Hippocampal formation (tissue), 2 donors: ENCODE measurements at places on chromosomes 6 and 20.

GRCh38 chr6:25266456-25267100 is 12.6 kb upstream of the CARMIL1 start:
- no peak for DNase-seq

DNA sequence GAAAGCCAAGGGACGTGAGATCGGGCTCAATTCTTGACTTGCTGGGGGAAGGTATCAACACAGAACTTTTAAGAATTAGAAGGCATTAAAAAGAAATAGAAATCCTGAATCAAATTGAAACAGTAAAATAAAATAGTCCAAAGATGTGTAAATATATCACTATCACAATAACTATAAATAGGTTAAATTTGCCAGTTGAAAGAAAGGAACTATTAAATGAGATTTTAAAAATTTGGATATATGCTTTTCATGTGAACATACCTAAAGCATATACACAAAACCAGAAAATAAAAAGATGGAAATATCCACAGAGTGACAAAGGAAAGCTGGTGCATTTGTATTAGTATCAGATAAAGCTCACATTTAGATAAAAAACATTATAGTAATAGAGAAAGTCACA is 152.4 kb upstream of the ESR1 start:
- no peak for DNase-seq

- peak; percentile 37 for DNase-seq
Measured at GRCh38 chr6:7267466-7268091, 45.4 kb downstream of the SSR1 start.

DNA sequence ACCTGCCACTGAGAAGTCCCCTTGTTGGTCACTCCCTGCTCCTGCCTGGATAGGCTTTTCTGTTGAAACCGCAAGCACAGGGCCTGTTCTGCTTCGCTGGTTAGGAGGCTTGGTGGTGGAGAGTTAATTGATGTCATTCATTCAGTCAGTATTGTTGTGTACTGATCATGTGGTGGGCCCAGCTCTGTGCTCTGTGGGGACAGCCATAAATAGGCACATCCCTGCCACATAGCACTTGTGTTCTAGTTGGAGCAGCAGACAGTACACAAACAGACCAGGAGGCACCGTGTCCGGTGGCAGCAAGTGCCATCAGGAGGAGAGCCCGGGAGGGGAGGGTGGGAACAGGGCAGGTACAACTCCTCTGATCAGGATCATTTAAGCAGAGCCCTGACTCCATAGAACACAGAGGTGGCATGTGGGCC is 155.2 kb upstream of the INSM1 start:
- DNase-seq, result no peak

DNA sequence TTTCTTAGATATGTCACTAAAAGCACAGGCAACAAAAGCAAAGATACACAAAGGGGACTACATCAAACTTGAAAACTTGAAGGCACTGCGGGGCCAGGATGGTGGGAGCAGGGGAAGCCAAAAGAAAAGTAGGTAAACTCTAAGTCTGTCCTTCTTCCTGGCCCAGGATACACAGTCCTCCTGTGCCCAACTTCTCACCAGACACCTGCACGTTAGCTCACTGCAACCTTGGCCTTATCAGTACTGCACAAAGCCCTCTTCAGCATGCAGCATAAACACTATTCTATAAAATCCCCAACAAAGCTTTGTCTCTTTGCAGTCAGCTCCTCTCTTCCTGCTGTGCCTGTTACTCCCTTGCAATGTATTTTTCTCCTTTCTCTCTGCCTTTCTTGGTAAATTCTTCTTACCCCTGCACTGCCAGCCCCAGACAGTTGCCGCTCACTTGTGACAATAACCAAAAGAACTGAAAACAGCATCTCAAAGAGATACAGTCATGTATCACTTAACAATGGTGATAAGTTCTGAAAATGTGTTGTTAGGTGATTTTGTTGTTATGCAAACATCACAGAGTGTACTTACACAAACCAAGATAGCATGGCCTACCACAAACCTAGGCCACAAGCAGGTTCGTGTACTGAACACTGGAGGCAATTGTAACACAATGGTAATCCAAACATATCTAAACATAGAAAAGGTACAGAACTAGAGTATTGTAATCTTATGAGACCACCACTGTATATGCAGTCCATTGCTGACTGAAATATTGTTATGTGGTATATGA is 51.2 kb downstream of the NINL start:
- DNase-seq, result no peak

DNA sequence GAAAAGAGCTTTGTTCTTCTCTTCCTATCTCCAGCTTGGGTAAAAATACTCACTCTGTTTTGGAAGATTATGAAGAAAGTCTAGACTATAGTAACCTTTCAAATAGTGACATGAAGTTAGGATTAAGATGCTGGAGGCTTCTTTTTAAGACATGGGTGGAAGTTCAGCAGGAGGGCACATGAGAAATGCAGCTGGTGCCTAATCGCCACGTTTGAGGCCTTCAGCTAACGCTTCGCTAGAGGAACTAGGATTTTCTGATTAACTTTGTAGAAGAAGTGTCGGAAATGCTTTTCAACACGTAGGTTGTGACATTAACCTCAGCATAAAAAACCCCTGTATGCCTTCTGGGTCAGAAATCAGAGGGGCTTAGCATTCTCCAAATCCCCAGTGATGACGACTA is 348.1 kb upstream of the MAP3K7 start:
- no peak for DNase-seq

- DNase-seq, result no peak
Measured at GRCh38 chr6:102149191-102149590, 755.7 kb downstream of the GRIK2 start.

- no peak for DNase-seq
Measured at GRCh38 chr20:23079016-23079351, 7.1 kb downstream of the CD93 start.

GRCh38 chr6:42921801-42922200 is 5.9 kb downstream of the PTCRA start:
- no peak for DNase-seq

DNA sequence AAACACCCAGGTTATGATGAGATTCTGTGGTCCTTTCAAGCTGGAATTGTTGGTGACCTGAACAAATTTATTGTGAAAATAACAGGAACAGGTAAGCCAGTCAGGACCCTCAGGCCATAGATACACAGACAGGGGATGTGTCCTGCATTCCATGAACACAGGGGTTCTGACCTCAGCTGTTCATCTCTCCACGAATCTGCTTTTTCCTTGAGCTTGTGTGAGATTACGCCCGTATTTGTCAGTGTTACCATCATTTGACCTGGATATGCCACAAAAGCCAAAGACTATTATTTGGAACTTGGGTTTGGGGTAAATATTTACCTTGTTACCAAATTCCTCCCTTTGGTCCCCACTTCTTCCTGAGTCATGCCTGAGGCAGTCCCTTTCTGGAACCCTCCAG is 288.9 kb downstream of the PREX1 start:
- no peak for DNase-seq

- no peak for DNase-seq
Measured at GRCh38 chr20:33810259-33810658, 889 bp upstream of the CHMP4B start.

DNA sequence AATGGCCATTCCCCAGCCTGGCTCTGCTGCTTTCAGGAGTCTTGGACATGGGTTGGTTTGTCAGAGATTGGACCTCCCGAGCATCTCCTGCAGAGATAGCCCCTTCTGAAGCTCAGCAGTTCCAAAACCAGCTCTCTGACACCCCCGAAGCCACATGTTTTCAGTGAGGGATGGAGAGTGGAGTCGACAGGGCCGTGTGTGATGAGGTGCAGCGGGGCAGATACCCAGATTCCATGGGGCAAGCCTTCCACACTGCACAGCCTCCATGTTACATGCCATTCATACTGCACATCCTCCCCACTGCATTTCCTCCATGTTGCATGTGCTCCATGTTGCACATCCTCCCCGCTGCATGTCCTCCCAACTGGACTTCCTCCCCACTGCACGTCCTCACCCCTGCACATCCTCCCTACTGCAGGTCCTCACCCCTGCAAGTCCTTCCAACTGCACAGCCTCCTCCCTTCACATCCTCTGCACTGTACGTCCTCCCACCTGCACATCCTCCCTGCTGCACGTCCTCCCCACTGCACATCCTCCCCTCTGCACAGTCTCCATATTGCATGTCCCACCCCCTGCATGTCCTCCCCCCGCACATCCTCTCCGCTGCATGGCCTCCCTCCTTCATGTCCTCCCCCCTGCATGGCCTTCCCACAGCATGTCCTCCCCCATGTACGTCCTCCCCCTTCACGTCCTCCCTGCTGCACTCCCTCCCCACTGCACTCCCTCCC is 112.2 kb downstream of the SYNDIG1 start:
- DNase-seq, result no peak

- DNase-seq, result no peak
Measured at GRCh38 chr6:157033428-157034140, 256.4 kb downstream of the ARID1B start.

GRCh38 chr6:117265410-117266256 is at the start of gene VGLL2:
VGLL2 (plus strand) TSS chr6:117265558; CDS start chr6:117265764, 206 bp downstream.
- DNase-seq, result no peak

DNA sequence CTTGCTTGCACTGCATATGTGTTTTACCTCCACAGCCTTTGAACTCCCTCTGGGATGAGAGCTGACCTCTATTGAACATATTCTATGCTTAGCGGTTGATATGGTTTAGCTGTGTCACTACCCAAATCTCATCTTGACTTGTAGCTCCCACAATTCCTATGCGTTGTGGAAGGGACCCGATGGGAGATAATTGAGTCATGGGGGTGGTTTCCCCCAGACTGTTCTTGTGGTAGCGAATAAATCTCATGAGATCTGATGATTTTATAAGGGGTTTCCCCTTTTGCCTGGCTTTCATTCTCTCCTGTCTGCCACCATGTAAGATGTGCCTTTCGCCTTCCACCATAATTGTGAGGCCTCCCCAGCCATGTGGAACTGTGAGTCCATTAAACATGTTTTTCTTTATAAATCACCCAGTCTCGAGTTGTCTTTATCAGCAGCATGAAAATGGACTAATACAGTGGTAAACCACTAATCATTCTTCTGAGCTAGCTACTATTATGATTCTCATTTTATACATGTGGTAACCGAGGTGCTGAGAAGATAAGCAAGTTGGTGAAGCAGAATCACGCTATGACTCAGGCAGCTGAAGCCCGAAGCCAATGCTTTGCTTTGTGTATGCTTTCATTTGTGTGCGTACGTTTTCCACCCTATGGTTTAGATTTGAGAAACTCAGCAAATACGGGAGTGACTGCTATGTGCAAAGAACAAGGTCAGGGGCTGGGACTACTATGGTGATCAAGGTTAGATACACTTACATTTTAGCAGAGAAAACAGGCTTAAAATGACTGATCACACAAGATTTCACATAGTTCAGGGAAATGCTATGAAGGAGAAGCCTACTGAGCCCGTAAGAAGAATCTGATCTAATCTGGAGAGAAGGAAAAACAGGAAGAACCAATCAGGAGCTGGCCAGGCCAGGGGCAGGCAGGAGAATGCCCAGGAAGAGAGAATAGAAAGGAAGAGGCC is 363.5 kb downstream of the ESR1 start:
- DNase-seq, result no peak

GRCh38 chr6:46954837-46955451 is 33.2 kb upstream of the ADGRF5 start:
- no peak for DNase-seq

DNA sequence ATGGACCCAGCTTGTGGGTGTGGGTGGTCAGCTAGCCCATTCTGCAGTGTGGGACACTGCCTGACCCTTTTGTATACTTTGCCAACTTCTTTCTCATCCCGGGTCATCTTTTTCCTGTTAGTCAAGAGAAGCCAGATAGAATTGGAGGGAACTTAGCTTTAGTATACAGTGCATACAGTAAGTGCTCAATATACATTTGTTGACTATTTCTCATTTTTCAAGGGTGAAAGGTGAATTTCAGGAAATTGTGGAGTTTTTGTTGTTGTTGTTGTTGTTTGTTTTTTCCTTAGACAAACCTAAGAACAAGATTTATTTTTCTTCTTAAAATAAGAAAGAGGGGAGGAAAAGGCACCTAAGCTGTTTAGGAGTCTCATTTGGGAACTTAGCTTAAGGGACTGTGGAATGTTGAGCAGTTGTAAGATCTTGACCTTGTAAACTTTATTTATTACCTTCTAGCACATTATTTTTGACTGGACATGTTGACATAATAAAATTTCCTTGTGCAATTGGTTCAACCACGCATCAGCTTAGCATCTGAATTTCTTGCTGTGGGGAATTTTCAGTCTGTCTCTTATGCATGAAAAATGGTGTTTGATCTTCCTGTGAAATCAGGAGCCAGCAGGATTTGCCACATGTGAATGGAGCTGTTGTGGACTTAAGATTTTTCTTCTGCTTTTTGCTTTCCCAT is 113.6 kb downstream of the ARID1B start:
- no peak for DNase-seq

DNA sequence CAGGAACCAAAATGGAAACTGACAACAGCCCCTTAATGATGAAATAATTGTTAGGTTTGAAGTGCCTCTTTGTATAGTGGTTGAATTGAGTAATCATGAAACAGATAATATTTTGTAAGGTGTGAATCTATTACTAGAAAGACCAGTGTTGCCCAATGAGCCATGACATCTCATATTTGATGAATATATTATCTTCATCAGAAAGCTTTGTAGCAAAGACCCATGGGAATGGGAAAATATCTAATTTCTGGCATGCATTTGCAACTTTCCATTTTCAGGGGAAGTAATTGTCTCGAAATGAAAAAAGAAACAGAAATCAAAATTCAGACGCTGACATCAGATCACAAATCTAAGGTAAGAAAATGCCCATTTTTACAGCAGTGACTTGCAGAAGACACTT is 57.3 kb upstream of the LAMP5 start:
- no peak for DNase-seq

- no peak for DNase-seq
Measured at GRCh38 chr6:168968228-168968627, 285.4 kb downstream of the THBS2 start.

DNA sequence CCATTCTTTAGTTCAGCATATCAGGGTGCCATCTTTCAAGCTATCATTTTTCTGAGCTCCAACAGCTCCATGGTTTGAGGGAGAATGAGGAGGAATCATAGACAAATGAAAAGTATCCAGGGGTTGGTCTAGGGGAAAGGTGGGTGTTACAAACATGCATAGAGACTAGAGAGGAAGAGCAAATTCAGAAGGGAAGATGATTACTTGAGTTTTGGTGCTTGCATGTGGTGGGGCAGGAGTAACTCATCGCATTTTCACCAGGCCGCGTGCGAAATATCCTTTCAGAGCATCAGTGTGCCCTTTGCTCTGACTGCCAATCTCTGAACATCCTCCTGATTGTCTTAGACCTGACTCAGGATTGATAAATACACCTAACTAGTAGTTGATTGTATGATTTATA is 7.7 kb upstream of the BICRAL start:
- no peak for DNase-seq

DNA sequence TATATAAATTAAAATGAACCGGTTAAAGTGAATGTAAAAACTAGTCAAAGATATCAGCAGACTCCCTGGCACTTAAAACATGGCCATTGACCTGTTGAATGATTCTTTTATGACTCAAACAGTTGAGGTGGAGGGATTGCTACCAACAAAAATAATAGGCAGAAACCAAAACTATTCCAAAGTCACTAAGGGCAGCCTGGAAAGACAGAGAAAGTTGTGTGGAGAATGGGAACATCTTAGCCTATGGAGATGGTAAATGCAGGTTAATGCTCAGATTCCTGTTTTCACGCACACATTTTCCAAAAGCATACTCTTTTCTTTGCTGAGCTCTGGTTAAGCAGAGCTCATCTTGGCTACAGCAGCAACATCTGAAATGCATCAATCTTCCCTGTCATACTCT is 553.5 kb downstream of the HACE1 start:
- DNase-seq, result no peak

- DNase-seq, result no peak
Measured at GRCh38 chr20:44209686-44210405, 725 bp downstream of the OSER1 start.
